ENCODE measurements at places on chromosomes 3 and 15.

- DNase-seq: no peak
Observed at GRCh38 chr3:34073961-34074360, 275.5 kb downstream of the PDCD6IP start.

GRCh38 chr3:32888739-32889138, 62.7 kb upstream of the CCR4 start:
- no peak for DNase-seq

- DNase-seq: no peak
Observed at GRCh38 chr3:47870702-47871260, 67.8 kb downstream of the DHX30 start.

DNA sequence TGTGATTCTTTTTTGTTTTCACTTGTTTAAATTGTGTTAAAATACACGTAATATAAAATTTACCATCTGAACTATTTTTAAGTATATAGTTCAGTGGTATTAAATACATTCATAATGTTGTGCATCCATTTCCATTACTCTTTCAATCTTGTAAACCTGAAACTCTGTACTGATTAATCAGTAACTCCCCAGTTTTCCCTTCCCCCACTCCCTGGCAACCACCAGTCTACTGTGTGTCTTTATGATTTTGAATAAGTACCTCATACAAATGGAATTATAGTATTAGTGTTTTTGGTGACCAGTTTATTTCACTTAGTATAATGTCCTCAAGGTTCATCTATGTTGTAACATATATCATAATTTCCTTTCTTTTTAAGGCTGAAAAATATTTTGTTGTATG, 59.3 kb downstream of the GLCE start:
- no peak for DNase-seq

GRCh38 chr3:53804697-53805462, 41.3 kb downstream of the CHDH start:
- DNase-seq: no peak

DNA sequence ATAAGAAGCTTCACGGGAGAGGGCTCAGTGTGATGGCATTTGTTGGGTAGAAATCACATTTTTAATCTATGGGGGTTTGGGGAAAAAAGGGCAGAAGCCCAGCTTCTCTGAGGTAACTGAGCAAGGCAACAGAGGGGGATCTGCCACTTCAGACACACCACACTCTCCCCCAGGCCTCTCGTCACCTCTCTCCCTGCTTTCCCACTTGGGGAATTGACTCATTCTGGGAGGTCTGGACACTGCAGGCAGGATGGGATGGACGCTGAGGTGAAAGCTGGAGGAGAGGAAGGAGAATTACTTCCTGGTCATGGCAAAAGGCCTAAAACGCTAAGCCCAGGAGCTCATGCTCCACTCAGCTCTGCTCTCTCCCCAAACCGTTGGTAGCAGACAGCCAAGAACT, 33.2 kb downstream of the MYO5C start:
- DNase-seq: no peak

DNA sequence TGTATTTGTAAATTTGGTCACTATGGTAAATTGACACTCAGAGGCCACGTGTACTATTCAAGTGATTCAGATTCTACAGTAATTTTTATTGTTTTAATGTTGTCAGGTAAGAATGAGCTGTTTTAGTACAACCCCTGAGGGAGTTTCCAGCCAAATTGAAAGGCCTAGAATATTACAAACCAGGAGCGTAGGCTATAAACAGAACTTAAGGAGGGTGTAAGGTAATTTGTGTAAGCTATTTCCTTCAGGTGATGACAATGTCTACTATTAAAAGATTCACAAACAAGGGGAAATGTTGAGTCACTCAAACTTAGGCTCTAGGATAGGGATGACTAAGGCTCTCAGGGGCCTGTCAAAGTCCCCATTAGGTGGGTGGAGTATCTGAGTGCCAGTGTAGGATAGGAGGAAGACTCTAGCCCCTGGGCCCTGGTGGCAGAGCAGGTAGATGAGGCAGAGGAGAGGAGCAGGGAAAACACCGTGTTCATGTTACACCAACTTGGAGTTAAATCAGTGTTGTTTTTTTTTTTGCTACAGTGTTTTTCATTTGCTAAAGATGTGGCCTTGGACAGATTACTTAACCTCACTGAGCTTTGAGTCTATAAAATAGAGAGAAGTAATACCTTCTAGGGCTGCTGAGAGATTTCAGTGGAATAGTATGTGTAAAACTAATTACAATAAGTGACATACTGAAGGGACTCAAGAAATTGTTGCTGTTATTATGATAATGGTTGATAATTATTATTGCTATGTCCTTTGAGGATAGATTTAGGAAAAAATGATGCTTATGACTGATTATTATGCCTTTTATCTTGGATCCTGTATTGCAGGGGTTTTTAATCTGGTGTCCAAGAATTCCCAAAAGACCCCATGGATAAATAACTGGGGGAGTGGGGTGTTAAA, 10.3 kb downstream of the TM4SF1 start:
- DNase-seq: no peak

DNA sequence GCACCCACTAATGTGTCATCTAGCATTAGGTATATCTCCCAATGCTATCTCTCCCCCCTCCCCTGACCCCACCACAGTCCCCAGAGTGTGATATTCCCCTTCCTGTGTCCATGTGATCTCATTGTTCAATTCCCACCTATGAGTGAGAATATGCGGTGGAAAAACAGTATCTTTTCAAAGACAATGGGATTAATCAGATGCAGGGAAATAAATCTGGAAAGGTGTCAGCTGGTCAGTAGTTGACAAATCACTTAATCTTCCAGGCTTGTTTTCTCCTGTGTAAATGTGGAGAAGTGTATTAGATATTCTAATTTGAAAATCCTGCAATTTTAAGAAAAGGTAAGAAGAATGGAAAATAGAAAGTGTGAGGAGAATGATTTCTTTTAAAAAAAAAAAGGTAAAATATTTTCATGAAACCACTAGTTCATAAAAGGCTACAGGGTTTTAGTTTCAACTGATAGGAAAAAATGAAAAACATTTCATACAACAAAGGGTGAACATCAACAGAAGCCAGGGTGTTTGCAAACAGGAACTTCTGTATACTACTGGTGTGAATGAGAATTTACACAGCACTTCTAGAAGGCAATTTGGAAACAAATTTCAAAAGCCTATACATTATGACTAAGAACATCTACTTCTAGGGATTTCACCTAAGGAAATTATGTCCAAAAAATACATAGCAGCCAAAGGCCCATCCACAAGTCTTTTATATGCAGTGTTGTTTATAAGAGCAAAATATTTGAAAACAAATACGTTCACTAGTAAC, 113.5 kb downstream of the CBLB start:
- no peak for DNase-seq

DNA sequence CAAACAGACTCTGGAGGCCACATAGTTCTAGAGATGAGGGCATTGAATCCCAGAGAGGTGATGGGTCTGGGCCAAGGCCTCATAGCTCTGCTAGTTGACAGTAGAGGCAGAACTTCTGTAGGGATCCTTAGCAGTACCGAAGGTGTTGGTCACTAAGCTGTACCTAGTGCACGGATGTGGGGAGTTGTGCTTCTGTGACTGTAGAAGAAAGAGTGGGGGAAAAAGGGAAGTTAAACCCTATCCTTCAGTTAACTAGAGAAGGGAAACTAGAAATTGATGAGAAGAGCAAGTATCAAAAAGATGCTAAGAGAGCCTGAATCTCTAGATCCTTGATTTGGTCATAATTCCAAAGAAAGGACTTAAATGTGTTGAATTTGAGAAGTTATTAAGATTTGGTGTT, 186.7 kb downstream of the NFKBIZ start:
- no peak for DNase-seq

DNA sequence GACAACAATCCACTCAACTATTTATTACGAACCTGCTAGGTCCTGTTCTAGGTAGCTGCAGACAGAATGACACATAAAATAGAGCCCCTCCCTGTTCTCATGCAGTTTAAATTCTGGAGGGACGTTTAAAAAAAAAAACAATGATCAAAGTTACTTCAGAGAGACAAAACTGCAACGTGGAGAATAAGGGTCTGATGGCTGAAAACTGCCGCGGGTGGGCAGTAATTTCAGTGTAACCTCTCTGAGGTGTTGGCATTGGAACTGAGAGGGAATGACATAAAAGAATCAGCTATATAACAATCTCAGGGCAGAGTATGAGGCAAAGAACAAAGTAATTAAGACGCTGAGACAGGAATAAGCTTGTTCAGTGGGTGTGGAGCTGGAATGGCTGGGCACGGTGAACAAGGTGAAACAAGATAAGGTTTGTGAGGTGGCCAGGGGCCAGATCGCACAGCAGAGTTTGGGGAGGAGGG, 19.5 kb downstream of the TBL1XR1 start:
- no peak for DNase-seq

DNA sequence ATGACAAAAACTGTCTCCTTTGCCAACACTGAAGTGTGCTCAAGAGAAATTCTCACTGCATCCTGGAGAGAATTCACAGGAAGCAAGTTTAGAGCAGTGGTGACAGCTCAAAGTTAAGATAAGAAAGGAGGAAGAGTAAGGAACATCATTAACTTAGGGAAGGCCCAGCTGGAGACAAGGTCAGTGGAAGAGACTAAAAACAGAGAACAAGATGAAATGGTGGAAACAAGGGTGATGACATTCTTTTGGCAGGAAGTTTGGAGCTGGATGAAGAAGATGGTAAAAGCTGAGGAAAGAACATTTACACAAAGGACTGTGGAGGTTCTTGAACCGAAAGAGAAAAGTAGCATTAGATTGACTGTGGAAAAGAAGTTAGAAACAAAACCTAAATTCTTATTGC, 6.7 kb upstream of the SUCLG2 start:
- DNase-seq: peak; percentile 40

DNA sequence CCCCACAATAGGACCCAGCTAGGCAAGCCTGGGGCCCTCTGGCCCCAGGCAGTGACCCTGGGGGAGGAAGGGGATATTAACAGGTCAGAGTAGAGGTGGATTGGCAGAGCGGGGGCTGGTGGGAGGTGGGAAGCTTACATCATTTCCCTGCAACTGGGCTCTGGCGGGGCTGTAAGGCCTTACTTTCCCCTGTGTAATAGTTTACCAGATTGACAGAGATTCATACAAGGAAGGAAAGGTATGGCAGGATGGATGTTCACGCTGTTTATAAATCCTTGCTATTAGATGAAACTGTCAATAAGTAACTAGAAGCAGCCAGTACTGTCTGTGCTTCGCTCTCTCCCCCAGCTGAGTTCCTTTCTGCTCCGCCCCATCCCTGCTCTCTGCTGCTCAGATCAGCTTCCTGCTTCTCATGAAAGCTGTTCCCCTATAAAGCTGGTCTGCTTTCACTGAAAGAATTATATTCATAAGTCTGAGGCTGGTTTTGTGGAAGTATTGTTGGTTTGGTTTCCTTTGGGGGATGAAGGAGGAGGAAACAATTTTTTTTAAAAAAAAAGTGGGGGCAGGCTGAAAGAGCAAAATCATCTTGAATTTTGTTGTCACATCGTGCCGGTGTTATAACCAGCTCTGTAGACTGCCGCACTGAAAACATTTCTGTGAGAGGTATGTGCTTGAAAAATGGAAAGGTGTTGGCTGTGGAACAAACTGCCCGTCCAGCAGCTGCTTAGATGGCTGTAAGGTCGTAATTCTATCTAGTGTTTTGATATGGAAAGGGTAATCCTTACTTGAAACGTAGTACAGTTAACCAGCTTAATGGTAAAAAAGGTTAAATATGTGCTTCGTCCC, 76.4 kb downstream of the BBX start:
- DNase-seq: peak; percentile 69

DNA sequence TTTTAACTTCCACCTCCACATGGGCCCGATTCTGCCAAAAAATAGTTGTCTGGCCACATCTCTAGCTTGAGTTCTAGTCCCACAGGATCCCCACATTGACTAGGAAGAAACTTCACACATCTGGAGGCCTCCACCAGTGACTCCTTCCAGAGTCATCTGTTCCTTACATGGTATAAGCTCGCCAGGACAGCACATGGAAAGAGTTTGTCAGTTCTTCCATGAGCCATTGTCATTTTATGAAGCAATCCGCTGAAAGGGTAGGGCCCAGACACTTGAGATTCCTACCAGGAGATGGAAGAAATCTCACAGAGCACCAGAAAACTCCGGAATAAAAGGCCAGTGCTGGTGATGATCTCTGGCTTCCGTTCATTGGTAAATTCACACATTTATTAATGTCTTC, 350.5 kb upstream of the ICE2 start:
- peak; percentile 45 for DNase-seq

DNA sequence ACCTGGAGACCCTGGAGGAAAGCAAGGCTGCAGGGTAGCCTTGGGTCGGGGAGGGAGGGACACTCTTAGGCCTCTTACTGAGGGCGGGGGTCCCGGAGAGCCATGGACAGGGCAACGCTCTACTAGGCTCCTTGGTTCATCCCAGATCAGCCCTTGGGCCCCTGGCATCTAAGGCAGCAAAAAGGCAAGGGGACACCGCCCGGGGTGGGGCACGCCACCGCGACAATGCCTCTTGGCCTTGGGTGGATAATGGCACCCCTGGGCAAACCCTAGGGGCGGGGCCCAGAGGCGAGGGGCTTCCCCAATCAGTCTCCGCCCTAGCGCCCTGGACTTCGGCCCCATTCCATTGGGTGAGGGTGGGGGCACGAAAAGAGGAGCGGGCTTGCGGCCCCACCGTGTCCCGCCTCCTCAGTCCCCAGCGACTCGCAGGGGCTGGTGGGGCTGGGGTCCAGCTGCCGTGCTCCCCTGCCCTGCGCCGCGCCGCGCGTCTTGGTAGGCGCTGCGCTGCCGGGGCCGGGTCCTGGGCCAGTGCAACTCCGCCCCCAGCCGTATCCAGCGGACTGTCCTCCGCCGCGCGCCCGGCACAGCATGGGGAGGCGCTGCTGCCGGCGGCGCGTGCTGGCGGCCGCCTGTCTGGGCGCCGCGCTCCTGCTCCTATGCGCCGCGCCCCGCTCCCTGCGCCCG, at the start of gene CHST13:
TSS of gene CHST13 (plus strand) at position 411 of the 684 bp plus-strand sequence. CDS start at position 589, 178 bp downstream.
- peak; percentile 35 for DNase-seq

DNA sequence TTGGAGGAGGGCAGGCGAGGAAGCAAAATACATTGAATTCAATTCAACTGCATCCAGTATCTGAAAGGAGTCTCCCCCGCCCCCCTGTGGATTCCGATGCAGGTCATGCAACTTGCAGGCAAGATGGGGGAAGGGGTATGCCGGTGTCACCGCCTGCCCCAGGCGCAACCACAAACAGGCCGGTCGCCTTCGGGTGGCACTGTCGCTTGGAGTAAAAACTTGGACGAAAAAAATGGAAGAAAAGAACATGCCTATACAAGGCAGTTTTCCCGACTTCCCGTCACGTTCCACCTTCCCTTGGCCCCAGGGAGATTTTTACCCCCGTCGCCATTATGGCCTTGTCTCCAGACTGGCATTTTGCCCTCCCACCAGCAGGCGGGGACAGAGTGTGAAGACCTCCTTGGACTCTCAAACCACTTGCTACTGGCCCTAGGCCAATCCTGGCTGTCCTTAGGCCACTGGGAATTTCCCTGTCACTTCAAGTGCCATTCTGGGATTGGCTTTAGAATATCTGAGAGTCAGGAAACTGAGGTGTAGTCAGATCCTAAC, 1.6 kb upstream of the NTRK3 start:
- no peak for DNase-seq

- no peak for DNase-seq
Observed at GRCh38 chr3:194944526-194944925, 258.8 kb downstream of the FAM43A start.
